ENCODE measurements at places on chromosomes 4 and X.

DNA sequence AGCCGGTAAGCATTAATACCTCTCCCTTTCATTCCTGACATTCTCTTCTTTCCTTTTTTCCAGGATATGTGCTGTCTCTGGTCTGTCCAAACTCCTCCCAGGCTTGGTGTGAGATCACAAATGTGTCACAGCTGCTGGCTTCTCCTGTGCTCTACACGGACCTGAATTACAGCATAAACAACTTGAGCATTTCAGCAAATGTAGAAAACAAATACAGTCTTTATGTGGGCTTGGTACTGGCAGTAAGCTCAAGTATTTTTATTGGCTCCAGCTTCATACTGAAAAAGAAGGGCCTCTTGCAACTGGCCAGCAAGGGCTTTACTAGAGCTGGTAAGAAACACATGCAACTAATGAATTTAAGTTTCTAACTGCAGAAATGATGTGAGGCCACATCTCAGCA, 8.4 kb downstream of the NIPAL1 start:
- no peak for DNase-seq

GRCh38 chrX:71514367-71515037, 18.4 kb upstream of the OGT start:
- DNase-seq = peak; percentile 38

DNA sequence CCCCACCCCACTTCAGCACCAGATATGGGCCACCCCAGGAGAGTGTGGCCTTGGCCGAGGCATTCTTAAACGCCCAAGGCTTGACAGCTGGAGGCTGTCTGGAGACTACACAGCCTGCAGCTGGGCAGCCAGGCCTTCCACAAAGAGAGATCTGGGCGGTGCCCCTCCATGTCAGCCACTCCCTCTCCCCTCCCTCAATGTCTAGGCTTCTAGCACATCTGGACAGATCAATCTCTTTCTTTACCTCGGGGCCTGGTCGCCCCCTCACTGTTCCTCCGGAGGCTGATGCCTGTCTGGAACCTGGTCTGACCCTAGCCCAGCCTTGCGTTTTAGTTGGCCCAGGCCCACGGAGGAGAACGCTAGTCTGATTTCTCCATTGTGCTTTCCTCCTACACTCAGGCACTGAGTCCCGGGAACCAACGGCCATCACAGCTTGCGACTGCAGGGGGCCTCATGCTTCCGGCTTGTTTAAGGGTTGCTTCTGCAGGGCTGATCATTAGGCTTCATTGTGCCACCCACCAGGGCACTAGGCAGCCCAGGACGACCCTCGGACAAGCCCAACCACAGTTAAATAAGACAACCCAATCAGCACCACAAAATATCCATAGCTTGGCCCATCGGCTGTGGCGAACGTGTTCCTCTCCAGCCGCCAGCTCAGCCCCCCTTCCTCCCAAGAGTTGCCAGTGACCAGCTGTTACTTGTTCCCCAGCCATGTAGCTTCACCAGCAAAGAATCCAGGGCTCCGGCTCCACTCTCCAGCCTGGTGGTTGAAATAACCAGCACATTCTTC, 200.6 kb downstream of the BCOR start:
- DNase-seq = no peak

DNA sequence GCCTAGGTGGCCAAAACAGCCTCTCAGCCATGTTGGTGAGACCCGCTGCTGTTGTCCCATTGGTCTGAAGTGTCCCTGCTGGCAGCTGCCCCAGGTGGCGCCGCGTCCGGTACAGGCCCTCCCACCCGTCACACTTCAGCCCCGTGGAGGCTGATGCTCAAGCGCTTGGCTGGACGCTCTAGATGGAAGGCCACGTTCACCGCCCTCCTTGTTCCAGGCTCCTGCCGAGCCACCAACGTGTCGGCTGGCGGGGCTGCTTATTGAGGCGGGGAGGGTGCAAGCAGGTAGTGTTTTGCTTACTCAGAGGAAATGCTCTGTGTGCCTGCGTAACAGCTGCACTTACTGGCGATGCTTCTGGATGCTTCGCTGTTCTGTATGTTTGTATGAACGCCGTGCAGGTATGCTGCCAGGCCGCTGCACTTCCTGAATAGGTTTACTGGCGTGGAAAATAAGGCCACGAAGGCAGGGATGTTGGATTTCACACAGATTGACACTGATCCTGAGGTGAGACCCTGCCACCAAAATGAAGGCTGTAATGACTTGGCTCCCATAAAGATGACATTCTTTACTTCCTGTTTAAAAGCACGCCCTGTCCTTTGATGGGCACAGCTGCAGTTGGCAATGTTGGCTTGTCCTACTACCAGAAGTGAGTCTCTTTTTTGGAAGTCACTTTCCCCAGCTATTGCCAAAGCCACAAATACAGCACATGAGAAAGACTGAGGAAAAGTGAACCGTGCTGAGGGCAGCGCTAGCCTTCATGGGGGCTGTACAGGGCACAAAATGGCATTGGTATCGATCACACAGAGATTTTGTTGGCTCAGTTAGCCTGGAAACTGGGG, 21.0 kb upstream of the CLCN4 start:
- no peak for DNase-seq

DNA sequence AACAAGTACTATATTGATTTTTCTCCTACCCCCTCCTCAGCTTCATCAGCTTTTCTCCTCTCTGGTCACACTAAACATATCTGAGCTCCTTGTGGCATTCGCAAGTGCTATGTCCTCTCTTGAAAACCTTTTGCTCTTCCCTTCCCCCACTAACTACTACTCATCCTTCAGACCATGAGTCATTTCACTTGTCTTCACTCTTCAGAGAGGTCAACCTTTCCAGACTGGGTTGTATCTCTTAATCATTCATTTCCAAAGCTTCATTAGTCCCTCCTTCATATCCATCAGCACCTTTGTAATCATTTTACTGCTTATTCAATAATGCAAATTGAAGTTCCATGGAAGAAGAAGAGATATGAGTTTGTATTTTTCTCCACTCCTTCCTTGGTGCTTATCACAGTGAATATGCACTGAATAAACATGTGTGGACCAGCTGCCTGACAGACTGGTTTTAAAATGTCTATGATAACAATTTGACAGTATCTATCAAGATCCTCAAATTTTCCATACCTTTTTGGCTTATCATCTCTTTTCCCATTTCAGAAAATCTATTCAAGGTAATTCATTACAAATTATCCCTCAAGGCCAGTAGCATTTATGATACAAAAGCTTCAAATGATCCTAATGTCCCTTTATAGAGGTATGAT, 28.4 kb downstream of the DDX60L start:
- peak; percentile 9 for DNase-seq

DNA sequence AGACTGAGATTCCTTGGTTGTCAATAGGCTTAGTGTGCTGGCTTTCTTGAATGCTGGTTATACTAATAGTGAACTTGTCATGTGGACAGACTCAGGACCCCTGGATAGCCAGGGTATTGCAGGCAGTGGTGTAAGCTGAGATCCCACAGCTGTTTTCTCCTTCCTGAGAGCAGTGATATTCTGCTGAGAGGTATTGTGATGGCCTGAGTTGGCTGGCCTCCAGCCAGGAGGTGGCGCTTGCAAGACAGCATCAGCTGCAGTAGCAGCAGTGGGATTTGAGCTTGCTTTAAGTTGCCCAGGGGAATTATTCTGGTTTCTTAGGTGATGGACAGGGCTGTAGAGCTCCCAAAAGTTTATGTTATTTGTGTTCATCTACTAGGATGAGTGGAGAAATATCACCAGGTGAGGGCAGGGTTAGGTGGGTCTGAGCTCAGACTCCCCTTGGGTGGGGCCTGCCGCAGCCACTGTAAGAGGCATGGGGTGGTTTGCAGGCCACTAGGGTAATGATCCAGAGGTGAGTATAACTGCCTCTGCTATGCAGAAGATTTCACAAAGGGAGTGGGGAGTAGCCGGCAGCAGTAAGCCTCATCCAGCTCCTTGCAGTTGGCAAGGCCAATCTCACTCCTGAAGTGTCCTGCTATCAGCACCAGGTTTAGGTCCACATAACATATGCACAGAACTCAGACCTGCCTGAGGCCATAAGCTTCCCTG, 66.2 kb downstream of the IL15 start:
- DNase-seq = no peak

DNA sequence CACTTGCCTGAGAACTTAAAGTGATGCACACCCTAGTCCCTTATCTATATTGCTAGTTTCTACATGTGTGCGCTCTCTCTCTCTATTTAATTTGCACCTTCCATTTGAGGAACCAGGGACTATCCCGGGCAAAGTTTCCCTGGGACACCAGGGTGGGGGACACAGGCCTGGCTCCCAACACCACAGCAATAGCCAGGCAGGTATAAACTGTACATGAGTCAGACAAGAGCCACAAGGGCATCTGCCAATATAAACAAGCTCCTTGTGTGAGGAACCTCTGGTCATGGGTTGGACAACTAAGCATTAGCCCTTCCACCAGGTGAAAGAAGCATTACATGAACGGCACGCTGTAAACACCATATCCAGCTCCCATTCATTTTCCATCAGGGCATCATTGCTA, 455.5 kb downstream of the STIM2 start:
- DNase-seq = no peak

DNA sequence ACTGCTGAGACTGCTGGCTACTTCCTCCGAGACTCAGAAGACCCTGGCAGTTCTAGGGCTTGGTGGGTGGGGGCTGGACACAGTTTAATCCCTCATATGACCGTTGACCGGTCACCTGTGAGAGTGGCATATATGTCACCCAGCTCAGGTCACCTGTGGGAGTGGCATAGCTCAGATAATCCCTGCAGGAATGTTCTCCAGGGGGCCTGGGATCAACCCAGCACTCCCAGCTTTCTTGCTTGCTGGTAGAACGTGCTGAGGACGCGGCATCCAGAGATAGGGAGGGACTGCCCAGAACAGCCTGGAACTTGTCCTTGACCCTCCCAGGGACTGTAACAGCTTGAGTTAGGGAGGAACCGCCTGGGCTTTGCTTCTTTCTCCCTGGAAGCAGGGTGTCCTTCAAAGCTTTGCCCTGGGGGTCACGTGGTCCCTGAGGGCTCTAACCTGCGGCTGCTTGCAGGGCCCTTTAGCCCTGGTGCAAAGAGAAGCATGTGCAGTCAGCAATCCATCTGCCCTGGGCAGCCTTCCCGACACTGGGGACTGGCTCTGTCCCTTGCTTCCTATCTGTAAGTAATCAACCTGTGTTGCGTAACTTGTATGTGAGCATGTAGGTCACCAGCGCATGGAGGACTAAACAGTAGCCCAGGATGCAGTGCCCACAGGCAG, 55.3 kb downstream of the ZFYVE28 start:
- no peak for DNase-seq

DNA sequence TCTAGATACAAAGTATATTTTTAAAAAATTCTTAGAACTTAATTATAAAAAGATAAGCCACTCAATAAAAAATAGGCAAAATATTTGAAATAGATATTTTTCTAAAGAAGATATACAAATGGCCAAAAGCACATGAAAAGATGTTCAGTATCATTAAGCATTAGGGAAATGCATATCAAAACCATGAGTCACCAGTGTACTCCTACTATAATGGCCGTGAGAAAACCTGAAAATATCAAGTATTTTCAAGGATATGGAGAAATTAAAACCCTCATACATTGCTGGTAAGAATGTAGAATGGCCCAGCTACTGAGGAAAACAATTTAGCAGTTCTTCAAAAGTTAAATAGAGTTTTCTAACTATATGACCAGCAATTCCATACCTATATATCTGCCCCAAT, 337.9 kb downstream of the CAMK2D start:
- no peak for DNase-seq

DNA sequence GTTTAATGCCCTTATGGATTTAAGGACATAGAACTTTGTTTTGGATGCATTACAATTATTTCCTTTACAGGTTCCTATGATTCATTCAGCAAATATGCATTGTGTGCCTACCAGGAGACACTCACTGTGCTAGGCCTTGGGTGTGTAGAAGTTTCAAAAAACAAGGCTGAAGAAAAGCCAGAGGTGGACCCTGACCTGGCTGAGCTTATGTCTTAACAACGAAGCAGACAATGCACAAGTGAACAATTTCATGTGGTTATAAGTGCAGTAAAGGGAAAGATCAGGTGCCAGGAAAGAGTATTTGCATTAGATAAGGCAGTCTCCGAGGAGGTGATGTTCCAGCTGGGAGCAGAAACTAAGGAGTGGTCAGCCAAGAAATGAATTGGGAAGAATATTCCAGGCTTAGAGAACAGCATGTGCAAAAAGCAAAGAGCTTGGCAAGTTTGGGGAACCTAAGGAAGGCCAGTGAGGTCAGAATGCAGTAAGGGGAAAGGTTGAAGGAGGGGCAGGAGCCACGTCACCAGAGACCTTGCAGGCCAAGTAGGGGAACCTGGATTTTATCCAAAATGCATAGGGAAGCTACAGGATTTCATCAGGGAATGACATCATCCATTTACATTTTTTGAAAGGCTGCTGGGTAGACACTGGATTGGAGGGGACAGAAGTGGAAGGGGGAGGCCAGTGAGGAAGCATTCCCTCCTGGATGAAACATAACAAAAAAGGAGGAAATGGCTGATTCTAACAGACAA, 193.6 kb downstream of the SOWAHB start:
- no peak for DNase-seq

DNA sequence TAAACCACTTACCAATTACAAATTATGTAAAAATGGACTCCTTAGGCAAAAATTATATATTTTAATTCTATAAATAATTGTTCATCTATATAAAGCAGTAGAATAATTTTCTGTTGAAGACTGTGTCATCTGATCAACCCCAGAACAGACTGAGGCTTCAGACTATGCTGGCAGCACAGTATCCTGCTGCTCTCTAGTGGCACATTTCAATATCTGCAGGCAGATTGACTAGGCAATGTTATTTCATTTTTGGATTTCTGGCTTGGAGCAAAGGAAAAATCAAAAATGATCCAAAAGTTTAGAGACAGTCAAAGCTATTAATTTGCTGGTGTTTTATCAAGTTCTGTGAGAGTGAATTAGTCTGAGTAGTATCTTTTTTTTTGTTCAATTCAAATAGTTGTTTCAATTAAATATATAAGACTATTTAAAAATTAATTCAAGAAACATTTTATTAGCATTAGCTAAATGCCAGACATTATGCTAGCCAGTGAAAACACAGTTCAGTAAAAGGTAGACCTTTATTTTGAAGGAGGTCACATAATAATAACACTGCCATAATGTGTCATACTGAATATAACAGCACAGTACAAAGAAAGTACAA, 21.3 kb upstream of the SULT1E1 start:
- DNase-seq = peak; percentile 21

GRCh38 chr4:139189417-139189749, 12.4 kb upstream of the ELF2 start:
- no peak for DNase-seq

DNA sequence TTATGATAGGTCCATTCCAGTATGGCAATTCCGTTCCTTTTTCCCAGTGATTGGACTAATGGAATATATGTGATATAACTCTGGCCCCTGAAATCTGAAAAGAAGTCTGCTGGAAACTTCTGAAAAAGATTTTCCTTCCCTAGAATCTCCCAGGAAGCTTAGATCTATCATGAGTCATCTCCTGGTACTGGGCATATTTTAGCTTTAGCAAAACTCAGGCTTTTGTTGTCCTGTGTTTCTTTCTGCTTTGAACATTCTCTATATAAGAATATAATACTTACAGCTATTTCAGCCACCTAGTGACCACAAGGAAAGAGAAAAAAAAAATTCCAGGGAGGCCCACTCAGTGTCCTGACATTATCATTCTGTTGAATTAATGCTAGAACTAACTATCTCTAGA, 597.2 kb upstream of the GRIA3 start:
- DNase-seq = no peak

- DNase-seq = no peak
Observed at GRCh38 chr4:5040856-5041620, 10.2 kb upstream of the STK32B start.

Data from CD4-positive, alpha-beta T cell treated with Interleukin-6 at 100 ng/mL for 8 hours (primary cell).